ENCODE measurements at places on chromosomes 11 and 22.

DNA sequence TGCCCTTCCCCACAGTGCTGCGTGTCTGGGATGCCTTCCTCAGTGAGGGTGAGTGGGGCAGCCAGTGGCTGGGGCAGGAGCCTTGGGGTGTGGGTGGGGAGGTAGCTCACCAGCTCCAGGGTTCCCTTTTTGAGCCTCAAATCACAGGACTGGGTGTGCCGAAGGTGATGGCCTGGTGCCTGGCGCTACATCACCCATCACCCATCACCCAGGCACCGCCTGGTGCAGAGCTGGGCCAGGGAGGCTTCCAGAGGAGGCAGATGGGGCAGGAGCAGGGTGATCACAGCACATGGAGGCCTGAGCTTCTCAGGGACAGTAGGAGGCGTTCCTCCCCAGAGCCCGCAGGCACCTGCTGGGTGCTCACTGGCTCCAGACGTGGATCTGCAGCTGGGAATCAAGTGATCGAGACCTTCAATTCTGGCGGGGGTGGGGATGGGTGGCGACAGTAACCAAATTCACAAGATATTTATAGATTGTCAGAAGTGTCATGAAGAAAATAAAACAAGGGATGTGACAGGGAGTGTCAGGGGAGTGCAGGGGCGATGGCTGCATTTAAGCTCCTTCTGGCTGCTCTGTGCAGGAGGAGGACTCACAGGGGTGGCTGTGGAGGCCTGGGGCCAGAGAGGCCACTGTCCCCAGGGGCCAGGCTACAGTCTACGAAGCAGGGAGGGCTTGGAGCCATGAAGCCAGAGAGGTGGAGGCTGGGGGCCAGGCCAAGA is 3.2 kb downstream of the TBC1D10C start:
- no peak for DNase-seq

GRCh38 chr11:73095613-73096012 is 46.5 kb downstream of the FCHSD2 start:
- DNase-seq, result no peak

GRCh38 chr22:27724709-27725108 is 76.8 kb downstream of the MN1 start:
- no peak for DNase-seq

GRCh38 chr11:2212411-2213251 is 41.0 kb upstream of the TH start:
- no peak for DNase-seq

DNA sequence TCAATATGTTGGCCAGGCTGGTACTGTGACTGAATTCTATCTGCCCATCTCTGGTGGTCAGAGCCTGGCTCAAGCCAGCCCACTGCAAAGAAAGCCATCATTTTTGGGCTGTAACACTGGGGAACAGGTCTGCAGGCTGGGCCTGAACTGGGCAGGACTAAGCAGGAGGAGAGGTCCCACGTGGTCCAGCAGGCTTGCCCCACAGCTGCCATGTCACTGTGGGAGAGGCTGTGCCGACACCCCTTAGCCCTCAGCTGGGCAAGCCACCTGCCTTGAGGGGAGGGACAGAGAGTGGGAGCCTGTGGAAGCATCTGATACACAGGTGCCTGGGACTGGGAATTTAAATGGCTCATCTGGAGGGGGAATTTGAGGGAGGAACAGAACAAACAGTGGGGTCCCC is 66.7 kb upstream of the CLTCL1 start:
- no peak for DNase-seq

GRCh38 chr11:45806072-45806933 is 1.4 kb downstream of the SLC35C1 start:
- DNase-seq, result no peak

- no peak for DNase-seq
Observed at GRCh38 chr11:93484716-93485115, 58.5 kb downstream of the SMCO4 start.

DNA sequence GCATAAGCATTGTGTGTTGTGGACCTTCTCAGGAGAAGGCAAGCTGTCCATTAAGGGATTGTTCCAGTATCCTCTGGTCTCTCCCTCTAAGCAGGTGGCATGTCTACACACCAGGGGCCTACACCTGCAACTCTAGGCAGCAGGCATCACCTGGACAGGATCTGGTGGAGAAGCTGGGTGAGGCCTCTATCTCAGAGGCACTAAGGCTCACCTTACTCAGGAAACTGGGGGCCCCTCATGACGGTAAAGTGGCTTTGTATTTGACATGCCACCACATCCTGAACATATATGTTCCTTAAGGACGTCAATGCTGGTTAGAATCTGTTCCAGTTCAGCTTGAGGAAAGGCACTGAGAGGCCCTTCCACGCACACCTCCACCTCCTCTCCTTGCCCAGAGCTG is 891.3 kb downstream of the OPCML start:
- DNase-seq, result no peak

- DNase-seq, result no peak
Observed at GRCh38 chr11:45043755-45044475, 93.2 kb upstream of the TP53I11 start.

DNA sequence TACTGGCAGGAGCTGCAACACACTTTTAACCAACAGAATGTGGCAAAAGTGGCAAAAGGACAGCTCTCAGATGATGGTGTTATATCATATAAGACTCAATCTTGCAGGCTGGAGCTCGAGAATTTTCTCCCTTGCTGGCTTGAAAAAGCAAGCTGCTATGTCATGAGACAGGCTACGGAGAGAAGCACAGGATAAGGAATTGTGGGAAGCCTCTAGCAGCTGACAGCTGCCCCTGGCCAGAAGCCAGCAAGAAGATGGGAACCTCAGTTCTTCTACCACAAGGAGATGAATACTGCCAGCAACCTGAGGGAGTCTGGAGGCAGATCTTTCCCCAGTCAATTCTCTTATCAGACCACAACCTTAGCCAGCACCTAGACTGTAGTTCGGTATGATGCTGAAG is 24.6 kb downstream of the FXYD6 start:
- no peak for DNase-seq

- no peak for DNase-seq
Observed at GRCh38 chr11:77999446-78000030, 5.1 kb upstream of the INTS4 start.

DNA sequence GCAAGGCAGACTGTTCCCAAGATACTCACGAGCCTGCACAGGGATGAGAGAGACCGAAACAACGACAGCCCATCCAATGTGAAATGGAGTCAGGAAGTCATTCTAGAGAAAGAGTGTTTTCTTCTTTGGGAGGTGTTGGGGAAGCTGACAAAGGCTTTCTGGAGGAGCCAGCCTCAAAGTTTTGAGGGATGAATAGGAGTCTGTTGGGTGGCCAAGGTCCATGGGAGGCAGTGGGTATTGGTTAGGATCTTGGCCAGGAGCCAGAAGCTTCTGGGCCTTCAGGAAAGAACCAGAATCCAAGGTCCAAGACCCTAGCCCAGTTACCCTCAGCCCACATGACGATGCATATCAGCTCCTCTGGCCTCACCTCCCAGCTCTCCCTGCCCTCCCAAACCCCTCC is 59.9 kb upstream of the SHISAL1 start:
- no peak for DNase-seq

DNA sequence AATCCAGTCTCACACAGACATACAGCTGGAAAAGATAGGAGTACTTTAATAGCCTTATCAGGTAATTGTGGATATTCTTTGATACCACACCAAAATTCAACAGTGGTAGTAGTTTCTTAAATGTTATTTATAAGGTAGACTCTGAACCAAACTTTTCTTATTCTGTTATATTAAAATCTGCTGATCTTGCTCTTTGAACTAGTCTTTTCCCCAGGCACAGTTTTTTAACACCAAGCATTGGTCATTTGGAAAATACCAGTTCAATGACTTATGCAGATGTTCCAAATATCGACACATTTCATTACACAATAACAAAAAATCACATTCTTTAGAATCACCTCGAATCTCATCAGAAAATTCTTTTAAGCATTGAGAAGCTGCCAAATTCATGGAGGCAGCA is 7.6 kb downstream of the TRIM66 start:
- no peak for DNase-seq

DNA sequence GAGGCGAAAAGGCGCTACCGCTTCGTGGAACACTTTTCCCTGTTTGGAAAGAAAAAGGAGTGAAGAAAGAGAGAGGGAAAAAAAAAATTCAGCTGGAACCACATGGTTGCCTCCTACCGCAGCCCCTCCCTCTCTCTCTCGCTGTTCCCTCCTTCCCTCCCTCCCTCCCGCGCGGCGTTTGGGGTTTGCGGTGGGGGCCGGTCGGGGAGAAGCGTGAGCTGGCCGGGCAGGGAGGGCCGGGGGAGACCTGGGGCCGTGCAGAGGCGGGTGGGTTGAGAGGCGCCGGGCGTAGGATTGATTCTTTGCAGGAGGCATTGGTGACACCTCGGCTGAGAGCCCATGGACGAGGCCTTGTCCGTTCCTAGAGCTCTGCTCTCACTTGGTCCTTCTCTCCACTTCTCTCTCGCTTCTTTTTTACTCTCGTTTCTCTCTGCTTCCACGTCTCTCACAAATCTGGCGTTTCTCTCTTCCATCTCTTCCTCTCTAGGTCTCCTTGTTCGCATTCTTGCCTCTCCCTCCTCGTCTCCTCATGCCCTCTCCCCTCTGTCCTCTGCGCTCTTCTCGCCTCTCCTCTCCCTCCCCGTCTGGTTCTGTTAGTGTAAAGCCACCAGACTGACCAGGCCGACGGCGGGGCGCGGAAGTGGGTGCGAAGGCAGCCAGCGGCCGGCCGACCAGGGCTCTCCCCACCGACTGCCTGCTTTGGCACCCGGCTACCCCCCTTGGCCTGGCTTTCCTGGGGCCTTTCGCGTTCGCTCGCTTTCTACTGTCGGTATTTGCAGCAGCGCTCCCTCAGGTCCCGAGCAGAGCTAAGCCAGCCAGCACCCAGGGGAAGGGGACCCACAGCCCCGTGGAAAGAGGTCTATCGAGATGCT is at the start of gene CLMP:
Gene CLMP (minus strand): TSS at position 61 of the 872 bp plus-strand sequence. CDS start 308 bp downstream, outside the sequence.
- peak; percentile 42 for DNase-seq

- no peak for DNase-seq
Observed at GRCh38 chr11:27464289-27464696, 8.3 kb downstream of the LGR4 start.

GRCh38 chr11:77710358-77710757 is 72.8 kb upstream of the CLNS1A start:
- DNase-seq, result no peak

DNA sequence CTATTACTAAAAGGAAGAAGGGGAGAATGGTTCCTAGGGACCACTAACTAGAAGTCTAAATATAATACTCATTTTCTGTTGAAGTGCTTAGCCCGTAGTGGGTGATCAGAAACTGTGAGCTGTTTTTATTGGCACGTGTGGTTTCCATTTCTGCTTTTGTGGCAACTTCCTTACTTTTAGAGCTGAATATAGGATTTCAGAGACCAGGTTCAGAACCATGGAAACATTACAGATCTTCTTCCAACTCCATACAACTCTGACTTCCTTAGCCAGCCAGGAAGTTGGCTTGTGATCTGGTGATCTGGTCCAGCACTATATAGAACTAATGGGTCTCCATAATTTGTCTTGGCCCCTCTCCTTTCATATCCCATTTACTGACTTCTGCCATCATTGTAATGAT is 2.6 kb upstream of the ME3 start:
- DNase-seq, result no peak

Measured in GM20000 (cell line).